Caki2 (cell line): ENCODE measurements at places on chromosomes 11 and 22.

GRCh38 chr11:8790968-8791367, 108.4 kb downstream of the RPL27A start:
- no peak for DNase-seq

DNA sequence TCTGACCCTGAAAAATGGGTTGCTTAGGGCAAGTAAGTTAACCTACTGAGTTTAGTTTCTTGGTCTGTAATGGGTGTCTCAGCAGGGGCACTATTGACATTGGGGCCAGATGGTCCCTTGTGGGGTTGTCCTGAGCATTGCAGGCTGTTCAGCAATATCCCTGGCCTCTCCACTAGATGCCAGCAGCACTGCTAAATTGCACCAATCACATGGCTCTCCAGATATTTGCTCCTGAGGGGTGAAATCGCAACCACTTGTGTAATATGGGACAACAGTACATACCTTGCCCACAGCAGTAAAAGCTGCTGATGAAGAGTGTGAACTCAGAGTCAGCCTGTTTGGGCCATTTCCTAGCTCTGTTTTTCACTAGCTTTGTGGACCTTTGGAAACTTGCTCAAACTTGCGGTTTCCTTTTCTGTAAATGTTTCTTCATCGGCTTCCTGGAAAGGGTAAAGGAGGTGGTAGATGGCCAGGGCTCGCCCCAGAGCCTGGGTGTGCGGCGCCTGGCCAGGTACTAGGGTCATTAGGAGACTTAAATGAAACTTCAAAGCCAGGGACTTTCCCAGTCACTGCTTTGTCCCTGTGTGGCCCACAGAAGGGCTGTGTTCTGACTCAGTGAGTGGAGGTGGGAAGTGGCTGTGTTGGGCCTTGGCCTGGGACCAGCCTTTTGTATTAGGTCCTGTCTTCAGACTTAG, 13.0 kb downstream of the NCF4 start:
- DNase-seq: peak; percentile 28

DNA sequence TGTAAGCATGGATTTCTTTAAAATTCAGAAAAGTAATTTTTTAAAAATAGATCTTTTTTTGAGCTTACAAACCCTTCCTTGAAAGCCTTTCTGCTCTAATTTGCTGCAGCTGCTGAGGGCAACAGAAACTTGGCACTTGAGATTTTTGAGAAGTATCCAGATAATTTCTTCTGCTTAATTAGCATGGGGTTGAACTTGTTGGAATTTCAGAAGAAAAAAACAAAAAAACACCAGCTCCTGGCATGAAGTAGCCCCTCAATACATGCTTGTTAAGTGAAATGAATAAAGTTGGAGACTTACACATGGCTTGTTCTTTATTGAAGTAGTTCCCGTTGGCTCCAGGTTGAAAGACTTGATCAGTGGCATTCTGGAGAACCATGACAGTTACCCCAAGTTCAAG, 331.4 kb upstream of the RAG2 start:
- DNase-seq: no peak

GRCh38 chr22:22394591-22394990, 114.0 kb downstream of the ZNF280B start:
- no peak for DNase-seq

DNA sequence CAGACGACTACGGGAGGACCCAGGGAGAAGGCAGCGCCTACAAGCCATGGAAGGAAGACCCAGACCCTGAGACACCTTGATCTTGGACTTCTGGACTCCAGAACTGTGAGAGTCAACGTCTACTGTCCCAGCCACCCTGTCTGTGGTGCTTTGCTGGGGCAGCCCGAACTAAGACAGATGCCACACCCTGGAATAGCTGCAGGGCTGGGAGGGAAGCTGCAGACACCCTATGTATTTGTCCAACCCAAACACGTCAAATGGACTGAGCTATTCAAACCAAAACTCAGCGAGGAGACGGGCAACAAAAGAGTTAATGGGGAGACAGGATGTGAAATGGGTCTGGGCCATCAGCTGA, 169.3 kb downstream of the CTTN start:
- no peak for DNase-seq

DNA sequence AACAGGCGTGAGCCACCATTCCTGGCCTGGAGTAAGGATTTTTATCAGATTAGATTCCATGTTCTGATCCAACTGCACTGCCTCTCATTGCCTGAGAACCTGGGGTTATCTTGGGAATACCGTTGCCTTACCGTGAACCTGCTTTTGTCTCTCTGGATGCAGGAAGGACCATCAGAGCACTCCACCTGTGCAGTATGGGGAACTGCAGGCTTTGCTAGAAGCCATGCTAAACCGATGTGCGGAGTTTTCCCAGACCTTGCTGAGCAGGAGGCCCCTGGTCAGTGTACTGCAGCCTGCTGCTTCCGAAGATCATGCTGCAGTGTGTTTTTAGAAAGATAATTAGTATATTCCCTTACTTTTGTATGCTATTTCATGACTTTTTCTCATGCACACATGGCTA, 43.6 kb downstream of the MEI1 start:
- DNase-seq: no peak

DNA sequence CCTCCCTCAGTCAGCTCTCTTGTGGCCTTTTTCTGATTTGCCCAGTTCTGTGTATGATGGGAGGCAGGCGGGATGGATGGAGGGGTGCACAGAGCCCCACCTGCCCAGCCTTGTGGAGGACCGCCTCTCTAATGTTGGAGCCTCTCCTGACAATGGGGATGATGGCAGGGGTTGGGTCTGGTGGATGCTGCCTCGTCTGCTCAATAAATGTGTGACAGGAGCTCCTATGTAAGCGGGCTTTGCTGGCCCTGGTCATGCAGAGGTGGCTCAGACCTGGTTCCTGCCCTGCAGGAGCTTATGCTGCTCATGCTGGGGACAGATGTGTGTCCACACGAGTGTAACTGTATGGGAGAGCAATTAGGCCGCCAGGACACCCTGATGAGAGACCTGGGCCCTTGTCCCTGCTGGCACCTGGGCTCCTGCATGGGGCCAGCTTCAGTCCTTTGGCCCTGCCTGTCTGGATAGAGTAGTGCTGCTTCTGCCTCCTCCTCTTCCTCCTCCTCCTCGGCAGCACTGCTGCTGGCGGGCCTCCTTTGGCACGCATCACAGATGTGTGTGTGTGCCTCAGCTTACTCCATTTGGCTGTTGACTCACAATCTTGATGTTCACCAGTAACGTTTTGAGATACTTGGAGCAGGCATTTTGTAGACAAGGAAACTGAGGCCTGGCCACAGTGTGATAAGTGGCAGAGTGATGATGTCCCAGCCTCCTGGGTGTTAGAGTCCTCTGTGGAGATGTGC, 131.0 kb downstream of the TBC1D22A start:
- DNase-seq: no peak

- no peak for DNase-seq
Measured at GRCh38 chr11:7671347-7672215, 1.7 kb downstream of the CYB5R2 start.

GRCh38 chr22:39710380-39711150, 140.0 kb downstream of the CACNA1I start:
- no peak for DNase-seq

- no peak for DNase-seq
Measured at GRCh38 chr11:10441652-10442503, 13.2 kb upstream of the AMPD3 start.

DNA sequence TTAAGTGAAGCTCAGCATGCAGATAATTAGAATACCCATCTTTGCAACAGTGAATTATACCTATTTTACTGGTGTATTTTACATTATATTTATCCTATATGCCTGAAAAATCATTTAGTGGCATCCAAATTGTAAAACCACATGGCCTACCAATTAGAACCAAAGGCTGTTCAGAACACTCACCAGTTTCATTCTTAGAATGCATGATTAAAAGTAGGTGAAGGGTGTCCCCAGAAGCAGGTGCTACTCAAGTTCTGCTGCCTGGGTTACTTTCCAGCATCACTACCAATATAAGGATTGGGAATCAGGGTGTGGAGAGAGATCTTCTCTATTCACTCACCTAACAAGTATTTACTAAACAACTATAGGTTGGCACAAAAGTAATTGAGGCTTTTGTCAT, 103.3 kb downstream of the SGSM3 start:
- no peak for DNase-seq

DNA sequence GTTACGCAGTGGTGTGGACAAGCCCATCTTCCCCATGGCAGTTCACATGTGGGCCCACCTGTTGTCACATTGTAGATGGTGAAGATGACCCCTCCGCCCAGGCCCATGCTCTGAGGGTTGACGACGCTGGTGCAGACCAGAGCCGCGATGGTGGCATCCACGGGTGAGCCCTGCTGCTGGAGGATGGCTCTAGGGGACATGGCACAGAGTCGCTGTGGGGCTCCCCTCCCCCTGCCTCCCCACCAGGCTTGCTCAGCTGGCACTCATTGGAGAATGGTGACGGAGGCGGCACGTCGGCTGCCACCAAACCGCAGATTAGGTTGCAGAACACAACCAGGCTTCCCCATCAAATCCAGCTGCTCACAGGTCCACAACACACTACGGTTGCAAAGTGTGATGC, 11.1 kb downstream of the GGT5 start:
- DNase-seq: no peak

GRCh38 chr22:50698546-50698945, 25.9 kb downstream of the SHANK3 start:
- DNase-seq: no peak

- DNase-seq: no peak
Measured at GRCh38 chr11:12280199-12280837, 97.1 kb upstream of the PARVA start.

- DNase-seq: no peak
Measured at GRCh38 chr22:37741312-37741795, 44.5 kb downstream of the TRIOBP start.

DNA sequence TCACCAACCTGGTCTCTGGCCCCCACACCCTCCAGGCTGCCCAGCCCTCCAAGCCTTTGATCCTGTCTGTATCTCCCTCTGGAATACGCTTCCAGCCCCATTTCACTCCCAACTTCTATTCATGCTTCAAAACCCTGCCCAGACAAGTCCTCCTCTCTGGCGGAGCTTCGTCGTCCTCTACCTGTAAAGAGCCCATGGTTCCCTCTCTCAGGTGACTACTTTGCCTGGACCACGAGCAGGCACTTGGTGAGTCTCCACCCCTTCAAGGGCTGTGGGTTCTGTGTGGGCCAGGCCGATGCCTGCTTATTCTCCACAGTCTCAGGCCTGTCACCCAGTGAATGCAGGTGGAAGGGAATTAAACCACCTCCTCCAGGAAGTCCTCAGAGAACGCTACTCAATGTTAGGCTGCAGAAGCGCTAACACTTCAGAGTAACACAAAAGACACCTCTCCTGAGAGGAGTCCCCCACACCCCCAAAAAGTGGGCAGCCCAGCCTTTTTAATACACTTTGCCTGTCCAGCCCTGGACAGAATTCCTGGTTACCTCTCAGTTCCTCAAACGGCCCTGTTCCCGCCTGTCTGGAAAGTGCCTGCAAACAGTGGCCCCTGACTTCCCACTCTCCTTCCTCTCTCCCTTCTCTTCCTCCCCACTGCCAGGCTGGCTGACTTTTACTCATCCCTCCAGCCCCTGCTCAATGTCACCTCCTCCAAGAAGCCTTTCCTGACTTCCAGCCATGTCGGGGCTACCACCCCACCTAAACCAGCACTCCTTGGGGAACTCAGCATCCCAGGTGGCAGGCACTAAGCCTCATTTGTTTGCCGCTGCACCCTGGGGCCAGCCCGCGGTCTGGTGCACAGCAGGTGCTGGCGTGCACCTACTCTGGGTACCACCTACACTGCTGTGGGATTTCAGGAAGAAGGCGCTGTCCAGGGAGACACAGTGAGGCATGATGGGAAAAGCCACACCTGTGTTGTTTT, 9.0 kb downstream of the RAC2 start:
- no peak for DNase-seq

GRCh38 chr11:113420808-113421207, 33.2 kb downstream of the ANKK1 start:
- no peak for DNase-seq

DNA sequence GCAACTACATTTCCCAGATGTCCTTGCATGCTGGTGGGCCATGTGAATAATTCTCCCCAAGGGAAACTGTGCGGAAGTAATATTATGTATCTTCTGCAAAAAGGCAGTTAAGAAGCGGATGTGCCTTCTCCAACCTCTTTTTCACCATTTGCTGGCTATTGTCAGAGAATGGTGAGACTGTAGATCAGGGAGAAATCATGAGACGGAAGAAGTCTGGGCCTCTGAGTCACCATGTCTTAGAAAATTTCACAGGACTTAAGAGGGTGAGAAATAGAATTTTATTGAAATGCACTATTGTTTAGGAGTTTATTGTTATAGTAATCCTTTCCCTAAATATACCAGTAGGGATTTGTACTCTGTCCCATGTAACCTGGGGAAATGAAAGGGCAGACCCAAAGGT, 298.7 kb upstream of the ZC3H12C start:
- DNase-seq: no peak

DNA sequence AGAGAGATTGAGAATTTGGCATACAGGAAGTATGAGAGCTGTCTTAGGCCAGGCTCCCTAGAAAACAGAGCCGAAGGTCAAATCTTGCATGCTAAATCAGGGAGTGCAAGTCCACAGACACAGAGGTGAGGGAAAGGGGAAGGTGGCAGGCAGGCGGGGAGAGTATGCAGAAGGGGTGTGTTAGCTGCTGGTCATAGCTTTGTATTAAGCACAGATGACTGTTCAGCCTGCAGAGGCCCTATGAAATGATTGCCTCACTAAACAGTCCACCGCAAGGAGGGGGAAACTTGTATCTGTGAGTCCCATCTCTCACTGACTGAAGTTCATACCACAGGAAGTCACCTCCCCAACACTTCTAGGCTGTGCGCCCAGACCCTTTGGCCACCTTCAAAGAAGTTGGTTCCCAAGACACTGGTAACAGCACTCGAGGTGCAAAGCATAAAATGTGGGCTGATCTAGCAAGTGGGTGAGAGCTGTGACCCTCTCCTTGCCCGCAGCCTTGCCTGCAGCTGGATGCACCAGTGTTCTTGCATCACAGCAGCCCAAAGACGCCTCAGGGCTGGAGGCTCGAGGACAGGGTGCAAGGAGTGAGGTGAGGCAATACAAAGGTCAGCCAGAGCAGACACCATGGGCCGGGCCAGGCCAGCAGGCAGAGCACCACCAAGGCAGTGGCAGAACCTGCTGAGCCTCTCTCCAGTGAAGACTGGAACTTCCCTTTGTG, 115.3 kb upstream of the TBCEL start:
- DNase-seq: no peak

GRCh38 chr11:131977231-131977630, 606.8 kb downstream of the NTM start:
- DNase-seq: no peak

DNA sequence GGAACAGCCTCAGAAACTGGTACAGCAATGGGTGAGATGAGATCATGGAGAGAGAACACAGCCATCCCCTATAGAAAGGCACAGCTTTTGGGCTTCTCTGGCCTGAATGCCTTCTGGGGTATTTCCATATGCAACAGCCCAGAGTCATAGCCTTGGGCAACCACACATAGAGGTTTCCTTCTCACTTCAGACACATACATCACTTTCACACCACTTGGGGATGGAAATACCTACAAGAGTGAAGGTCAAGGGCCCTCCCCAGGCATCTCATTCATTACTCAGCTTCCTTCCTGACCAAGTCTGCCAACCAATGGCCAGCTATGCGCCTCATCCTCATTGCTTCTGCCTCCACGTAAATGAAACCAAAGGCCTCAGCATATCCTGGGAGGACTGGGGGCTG, 17.7 kb upstream of the OLFML1 start:
- no peak for DNase-seq
